SW 1271 (cell line): ENCODE measurements at places on chromosomes 7 and 10.

- no peak for DNase-seq
Observed at GRCh38 chr10:13945390-13946208, 358.8 kb downstream of the PRPF18 start.

DNA sequence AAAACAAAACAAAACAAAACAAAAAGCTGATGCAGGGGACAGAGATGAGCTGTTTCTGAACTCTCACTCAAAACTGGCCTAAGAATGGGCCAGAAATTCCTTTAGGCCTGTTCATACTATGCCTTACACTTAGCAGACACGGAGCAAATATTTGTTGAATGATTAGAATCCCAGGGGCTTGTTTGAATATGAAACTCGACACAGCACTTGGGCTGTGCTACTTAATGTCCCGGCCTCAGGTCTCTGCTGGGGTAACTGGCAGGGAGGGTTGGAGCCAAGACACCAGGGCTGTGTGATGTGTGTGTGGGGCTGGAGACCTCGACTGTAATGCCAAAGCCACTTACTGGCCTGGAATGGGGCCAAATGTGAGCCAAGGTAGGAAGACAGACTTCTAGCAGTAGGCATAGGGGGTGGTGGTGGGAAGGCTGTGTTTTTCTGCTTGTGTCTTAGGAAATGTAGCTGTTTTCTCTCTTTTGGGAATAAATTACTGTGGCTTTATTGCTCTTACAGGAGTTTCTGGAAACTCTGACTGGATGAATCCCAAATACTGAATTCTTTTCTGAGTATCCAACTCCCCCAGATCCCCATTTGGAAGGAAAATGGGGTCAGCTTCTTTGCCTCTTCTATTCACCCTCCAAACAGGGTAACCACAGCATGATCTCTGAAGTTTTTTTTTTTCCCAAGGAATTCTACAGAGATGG lies 66.7 kb downstream of the EMX2 start:
- DNase-seq = peak; percentile 13

- DNase-seq = peak; percentile 62
Observed at GRCh38 chr7:19939746-19940145, 166.3 kb upstream of the TMEM196 start.

DNA sequence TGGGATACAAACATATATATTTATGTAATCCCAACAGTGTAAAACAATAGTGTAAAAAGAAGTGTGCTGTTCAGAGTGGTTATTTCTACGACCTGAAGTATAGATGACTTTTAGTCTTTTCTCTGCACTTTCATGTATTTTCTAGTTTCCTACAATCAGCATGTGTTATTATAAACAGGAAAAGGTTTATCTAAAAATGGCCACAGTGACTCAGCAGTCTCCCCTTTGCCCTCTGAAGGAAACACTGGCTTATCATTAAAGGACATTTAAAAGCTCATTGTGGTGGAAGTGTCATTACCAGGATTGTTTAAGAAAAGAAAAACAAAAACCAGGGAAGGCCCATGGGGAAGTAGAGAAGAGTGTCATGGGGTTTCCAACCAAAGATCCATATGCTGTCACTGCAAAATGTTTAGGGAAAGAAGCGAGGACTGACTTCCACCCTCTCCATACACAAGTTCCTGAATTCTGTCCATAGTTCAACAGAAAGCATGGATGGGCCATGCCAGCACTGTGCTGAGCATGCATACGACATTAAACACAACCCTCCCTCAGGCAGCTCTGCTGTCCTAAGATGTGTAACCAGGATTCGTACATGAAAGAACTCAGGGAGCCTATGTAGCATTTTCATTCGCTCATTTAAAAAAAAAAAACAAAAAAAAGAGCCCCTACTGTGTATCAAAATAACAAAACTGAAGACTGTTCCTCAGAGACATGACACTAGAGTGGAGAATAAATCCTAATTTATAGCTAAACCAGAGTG lies 10.2 kb downstream of the CYREN start:
- no peak for DNase-seq

- DNase-seq = no peak
Observed at GRCh38 chr7:133513608-133514007, 260.7 kb downstream of the EXOC4 start.

GRCh38 chr7:45125193-45125904 lies 13.9 kb upstream of the TBRG4 start:
- no peak for DNase-seq

- peak; percentile 29 for DNase-seq
Observed at GRCh38 chr7:97971120-97971989, 18.6 kb downstream of the OCM2 start.

DNA sequence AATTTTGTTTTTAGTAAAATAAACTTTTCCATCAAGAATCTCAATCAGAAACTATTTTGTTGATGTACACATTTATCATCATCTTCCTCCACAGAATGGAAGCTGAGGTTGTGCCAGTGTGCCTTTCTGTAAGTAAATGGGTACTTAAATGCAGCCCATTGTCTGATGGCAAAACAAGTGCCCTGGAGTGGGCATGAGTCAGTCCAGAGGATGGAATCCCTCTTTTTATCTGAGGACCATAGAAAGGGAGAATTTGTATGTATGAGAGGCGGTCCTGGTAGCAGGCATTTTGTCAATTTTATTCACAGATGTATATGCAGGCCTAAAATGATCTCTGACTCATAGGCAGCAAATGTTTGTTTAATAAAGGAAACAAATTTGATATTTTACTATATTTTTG lies 102.1 kb upstream of the MAGI2 start:
- no peak for DNase-seq

- no peak for DNase-seq
Observed at GRCh38 chr10:78165172-78165571, 131.5 kb downstream of the RPS24 start.

DNA sequence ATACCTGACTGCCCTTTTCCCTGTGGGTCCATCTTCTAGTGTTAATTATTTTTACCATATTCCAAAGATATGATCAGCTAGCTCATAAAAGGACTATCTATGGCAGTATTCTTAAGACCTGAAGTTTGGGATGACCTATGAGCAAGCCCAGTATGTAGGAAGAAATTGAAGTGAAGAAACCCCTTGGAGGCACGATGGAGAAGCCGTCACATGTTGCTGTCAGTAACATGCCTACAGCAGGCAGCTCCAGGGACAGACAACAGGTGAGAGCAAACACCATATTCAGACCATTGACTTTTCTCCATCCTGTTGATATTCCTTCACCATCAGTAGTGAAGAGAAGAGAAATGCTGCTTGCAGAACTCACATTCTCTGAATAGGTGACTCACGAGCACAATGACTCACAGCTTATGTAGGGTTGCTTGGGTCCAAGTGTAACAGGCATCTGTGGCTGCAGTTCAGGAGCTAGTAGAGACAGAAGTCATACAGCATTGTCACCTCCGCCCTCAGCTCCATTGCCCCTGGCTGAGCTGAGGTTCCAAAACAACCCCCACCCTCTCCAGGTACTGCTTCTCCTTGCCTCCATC lies 8.4 kb upstream of the LYZL2 start:
- peak; percentile 87 for DNase-seq

DNA sequence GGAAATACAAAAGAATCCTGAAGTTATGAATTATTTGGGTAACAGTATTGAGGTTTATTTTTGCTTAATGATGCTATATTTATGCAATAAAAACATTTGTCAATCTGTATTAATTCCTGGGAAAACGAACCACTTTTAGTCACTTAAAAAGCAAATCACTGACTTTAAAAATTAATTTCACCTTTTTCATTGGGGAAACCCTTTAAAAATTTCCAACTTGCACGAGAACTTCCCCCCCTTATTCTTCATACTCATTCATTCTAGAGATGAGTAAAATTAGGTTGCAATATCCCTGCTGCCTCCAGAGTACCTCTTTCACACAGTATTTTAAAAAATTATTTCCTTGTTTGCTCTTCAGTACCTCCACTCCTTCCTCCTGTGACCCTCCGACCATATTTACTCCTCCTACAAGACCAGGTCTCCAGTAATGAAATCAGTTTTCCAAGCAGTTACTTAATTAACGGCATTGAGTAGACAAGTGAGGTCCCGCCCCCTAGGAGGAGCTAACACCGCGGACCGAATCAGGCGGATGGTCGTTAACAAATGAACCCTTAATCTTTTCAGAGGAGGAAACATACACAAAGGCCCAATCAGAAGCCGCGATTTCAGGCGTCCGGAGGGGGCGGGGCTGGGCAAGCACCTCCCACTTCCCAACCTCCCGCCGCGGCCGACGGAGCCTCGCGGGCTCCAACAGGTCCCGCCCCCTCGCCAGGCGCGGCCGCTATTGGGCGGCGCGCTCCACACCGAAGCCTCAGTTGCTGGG lies 465 bp upstream of the TRIM24 start:
- DNase-seq = peak; percentile 97

GRCh38 chr10:119526621-119527592 lies 15.6 kb downstream of the RGS10 start:
- no peak for DNase-seq

- no peak for DNase-seq
Observed at GRCh38 chr7:36395171-36395894, 5.7 kb downstream of the ANLN start.

DNA sequence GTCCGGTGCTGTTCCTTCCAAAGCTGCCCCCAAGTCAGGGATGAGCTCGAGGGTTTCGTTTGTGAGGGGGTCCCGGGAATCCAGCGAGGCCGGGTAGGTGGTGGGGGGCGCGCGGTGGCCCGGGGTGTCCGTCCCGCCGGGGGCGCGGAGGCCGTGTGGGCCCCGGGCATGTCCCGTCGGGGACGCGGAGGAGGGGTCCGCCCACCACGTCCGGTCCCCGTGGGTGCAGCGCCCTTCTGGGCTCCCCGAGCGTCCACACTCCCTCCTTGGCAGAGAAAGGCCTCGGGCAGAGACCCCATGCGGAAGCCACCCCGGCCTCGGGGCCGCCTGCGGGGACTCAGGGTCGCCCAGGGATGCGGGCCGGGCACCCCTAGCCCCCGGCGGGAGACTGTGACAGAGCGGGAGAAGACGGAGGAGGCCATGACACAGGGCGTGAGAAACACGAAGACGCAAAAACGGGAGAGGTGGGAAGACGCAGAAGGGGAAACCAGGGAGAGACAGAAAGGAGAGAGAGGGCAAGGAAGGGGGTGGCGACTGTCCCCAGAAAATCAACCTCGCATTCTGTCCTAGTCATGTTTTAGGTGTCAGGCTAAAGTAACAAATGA lies 640 bp upstream of the ZNF425 start:
- peak; percentile 67 for DNase-seq

DNA sequence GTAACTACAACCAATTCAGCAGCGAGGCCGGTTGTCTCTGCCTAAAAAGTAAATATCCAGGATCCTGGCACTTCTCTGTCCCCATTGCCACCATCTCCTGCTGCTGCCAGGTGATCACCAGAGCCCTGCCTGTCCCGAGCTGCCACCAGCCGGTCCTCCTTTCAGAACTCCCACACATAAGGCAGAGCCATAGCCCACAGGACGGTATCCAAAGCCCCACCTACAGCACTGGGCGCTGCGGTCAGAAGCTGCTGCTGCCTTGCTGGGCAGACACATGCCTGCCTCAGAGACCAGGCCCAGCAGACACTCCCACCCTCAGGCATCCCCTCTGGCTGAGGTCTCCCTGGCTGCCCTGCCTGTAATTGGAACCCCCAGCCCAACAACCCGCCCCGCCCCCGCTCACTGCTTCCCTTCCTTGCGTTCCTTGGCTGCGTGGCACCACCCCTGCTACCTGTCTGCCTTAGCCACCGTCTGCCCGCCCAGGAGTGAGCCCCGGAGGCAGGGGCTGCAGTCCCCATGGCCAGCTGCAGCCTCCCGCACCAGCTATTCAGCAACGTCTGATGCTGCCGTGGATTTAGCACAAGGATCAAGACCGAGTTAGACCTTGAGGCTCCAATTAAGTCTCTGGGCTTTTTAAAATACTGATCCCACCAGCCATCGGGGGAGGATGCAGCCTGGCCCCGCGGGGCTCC lies 100.7 kb downstream of the CYTH3 start:
- DNase-seq = no peak

- no peak for DNase-seq
Observed at GRCh38 chr7:34237493-34237849, 332.1 kb downstream of the BMPER start.

- no peak for DNase-seq
Observed at GRCh38 chr7:158536871-158537515, 50.6 kb downstream of the PTPRN2 start.

DNA sequence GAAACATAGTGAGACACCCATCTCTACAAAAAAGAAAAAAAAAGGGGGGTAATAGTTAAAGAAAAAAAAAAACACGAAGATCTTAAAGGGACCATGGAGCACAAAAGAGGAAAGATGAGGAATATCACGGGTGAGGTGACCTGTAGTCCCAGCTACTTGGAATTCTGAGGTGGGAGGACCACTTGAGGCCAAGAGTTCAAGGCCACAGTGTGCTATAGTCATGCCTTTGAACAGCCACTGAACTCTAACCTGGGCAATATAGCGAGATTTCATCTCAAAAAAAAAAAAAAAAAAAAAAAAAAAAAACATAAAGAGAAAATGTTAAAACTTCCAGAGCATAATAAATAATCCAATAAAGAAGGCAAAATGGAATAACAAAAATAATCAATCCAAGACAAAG lies 23.6 kb downstream of the AKR1D1 start:
- DNase-seq = no peak

GRCh38 chr7:16367115-16367514 lies 54.2 kb downstream of the CRPPA start:
- DNase-seq = no peak

DNA sequence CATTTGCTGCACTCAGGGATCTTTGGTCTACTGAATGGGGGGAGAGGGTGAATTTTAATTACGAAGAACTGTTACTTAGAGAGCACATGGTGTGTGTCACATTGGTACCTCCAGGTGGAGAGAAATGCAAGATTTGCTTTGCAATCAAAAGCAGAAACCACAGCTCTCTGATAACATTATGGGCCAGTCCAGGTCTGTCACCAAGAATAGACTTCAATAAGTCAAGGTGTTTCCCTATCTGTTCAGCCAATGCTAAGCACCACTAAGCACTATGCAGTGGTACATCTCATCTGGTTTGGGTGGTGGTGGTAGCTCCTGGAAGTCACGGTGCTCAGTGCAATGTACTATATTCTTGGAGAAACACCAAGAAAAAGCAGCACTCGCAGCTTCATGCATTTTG lies 119.6 kb upstream of the AFAP1L2 start:
- no peak for DNase-seq

GRCh38 chr10:93476756-93477155 lies 5.4 kb downstream of the MYOF start:
- no peak for DNase-seq

DNA sequence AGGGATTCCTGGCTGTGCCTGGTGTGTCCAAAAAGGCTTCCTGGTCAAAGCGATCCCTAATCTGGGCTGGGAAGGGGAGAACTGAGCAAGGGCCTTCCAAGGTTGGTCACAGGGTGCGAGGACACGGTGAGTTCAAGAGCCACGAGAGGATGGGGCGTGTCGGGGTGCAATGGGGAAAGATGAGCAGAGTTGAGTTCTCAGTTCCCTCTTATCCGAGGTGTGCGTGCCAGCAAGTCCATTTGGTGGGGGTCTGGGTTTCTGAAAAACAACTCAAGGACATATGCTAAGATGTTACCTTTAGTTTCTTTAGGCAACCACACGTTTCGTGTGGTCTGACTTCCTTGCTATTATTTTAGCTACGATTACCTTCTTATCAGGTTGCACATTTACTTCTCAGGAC lies 1.3 kb downstream of the ZNF775 start:
- no peak for DNase-seq

- no peak for DNase-seq
Observed at GRCh38 chr7:1305873-1306272, 73.2 kb downstream of the UNCX start.

- no peak for DNase-seq
Observed at GRCh38 chr7:132480534-132480933, 95.7 kb downstream of the PLXNA4 start.
